ENCODE measurements at places on chromosomes 12 and 14.
A peak's percentile ranks its signal among the peaks of the same experiment; 100 is the strongest.

- no peak for DNase-seq
Measured at GRCh38 chr12:80162177-80162576, 62.8 kb downstream of the OTOGL start.

DNA sequence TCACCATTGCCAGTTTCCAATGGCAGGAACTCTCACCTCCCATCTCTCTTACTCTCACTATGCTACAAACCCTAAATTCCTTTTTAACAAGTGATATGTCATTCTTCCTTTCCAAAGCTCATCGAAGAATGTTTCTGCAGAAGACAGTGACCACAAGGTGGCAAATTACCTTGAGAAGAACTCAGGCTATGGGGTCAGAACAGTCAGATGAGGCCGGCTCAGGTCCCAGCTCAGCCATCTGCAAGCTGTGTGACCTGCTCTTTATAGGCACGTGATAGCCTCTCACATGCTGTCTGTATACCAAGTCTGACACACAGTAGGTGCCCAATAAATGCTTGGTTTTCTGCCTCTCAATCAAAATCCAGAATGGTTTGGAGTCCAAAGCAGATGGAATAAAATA lies 80.7 kb downstream of the FOXN3 start:
- DNase-seq: no peak

GRCh38 chr14:65637780-65638179 lies 225.2 kb downstream of the FUT8 start:
- DNase-seq: peak; percentile 36

GRCh38 chr12:59650588-59651228 lies 54.9 kb downstream of the SLC16A7 start:
- DNase-seq: no peak

GRCh38 chr14:45904314-45904713 lies 651.3 kb upstream of the MIS18BP1 start:
- DNase-seq: no peak

GRCh38 chr12:91633734-91634357 lies 451.2 kb upstream of the DCN start:
- no peak for DNase-seq

DNA sequence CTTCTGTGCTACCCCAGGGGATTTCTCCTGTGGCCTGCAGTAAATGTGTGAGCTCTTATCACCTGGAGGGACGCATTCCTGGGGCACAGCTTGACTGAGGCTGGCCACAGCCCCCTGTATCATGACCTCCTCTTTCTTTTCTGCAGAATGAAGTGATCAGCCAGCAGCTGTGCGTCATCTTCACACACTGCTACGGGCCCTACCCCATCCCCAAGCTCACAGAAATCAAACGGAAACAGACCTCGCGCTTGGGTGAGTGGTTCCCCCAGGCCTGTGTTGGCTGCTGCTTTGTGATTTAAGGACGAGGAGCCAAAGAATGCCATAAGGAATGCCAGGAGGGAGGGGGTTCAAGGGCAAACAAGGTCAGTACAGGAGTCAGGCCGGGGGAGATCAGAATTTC lies 50.5 kb upstream of the PWP1 start:
- no peak for DNase-seq

DNA sequence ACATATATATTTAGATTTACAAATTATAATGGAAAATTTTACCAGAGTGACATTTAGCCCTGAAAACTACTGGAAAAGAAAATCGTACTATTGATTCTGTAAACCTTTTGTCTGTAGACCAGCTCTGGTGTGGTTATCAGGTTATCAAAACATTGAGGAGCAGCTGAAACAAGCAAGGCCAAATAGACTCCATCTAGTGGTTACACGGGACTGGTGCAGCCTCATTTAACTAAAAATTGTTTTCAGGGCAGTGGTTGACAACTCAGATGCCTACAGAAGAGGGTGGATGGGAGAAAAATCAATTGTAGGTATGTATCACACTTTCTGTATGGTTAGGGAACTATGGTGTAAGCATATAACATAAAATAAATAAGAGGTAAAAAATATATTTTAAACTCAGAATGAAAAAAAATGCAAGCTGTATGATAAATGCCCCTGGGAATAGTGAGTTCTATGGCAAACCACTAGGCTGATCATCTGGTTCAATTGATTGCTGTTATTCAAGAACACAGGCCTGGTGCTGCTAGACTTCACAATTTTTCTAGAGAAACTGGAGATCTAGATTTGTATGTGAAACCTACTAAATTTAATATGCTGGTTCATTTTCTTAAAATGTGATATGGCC lies 51.2 kb downstream of the ACSS3 start:
- DNase-seq: no peak

DNA sequence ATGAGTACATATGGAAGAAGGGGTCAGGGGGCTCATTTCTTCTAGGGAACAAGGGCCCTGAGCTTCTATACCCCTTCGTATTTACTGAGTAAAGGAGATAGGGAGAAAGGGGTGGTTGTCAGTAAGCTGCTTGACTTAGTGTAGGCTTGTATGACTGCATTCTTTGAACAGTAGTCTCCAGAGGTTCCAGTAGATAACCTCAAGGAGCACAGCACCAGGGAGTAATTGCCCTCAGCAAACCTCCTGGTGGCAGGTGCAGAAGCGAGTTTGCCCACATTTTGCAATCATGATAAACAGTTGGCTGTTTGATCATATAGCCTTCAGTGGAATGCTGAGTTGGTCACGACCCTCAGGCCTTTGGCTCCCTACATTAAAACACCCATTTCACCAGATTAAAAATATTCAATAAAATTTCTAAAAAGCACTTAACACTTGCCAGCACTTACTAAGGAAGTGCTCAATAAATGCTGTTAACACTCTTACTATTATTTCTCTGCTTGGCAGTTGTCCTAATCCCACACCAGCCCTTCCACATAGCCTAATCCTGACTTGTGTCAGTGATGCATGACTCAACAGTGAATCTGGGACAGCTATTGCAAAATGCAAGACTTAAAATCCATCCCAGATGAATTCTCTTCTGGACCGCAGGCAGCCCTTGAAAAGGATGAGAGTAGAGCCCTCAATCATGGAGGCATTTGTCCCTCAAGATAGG lies 3.7 kb upstream of the DHRS4L2 start:
- no peak for DNase-seq

DNA sequence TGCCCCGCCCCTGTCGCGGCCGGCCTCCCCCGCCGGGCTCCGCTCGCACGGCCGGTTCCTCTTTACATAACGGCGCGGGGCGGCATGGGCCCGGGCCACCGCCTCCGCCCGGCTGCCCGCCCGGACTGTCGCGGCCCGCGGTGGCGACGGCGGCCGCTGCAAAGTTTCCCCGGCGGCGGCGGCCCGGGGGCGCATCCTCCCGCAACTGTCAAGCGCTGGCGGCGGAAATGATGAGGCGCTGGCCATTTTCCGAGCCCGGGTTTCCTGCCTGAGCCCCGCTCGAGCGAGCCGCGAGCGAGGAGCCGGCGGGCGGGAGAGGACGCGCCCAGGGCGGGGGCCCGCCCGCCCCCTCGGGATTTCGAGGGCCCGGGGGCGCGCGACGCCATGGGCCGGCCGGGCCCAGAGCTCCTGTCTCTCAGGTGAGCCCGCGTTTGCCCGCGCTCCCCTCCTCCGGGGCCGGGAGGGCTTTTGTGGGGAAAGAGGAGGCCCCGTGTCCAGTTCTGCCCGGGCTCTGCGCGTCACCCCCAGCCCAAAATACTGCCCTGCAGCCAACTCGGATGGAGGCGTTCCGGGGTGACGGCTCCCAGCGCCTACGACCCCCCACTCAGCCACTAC lies at the start of gene SH2B3:
Gene SH2B3, plus strand, starts transcription at position 65 of the 615 bp plus-strand sequence. CDS start 12,223 bp downstream, outside the sequence.
- DNase-seq: no peak

- no peak for DNase-seq
Measured at GRCh38 chr12:93862424-93862823, 185.2 kb downstream of the CRADD start.

DNA sequence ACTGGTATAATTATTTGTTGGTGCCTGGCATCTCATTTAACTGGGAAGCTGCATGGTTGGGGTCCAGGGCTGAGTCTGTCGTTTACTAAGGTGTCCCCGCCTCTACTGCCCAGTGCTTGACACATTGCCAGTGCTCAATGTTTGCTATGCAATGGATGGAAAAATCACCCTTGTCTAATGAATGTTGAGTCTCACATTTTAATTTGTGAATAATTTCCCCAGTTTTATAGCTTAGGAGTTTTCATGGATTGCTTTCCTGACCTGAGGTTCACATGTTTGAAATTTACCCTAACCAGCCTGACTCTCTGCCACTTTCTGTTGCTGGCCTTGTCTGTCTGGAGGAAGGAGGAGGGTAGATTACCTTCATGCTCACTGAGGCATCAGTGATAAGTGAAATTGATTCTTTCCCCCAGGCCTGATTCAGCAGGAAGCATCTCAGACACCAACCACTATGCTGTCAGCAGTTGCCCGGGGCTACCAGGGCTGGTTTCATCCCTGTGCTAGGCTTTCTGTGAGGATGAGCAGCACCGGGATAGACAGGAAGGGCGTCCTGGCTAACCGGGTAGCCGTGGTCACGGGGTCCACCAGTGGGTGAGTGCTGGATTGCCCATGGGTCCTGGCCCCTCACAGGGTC lies 2.4 kb downstream of the DHRS2 start:
- no peak for DNase-seq

GRCh38 chr14:70934502-70935134 lies 27.4 kb downstream of the PCNX1 start:
- DNase-seq: peak; percentile 39

DNA sequence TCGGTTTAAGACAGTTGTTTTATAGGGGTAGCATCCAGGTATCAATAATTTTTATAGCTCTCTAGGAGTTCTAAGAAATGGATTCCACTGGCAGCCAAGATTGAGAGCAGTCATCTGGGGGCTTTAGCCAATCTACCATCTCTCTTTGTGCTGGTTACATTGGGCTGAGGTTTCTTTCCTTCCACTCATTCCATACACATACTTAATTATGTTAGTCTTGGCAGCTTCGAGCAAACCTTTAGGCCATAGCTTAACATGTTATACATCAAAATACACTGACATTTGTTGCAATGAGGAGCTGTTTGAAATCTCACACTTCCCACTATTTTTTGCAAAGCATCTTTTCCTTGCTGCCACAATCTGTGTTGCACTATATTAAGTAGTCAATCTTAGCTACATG lies 63.1 kb downstream of the ARMH4 start:
- DNase-seq: no peak

GRCh38 chr12:99450036-99450630 lies 197.4 kb upstream of the GARIN6 start:
- no peak for DNase-seq

DNA sequence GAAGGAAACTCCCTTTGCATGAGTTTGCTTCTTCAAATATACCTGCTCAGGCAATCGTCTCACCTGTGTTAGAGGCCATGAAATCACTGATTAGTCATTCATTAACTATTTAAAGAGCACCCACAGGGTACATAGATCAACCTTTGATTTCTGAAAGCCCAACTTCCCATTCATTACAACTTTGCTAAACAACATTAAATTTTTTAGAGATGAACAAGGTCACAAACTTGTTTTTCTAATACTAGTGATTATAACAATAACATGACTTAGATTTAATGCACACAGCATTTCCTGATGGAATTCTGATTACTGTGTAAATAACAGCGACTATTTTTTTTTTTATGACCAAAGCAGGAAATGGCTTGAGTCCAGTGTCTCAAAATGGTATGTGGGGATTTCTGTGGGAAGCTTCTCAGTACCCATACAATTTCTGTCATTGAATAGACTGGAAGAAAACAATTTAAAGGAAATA lies 5.4 kb upstream of the ERO1A start:
- no peak for DNase-seq

All from CD4-positive, alpha-beta T cell treated with Interleukin-10 for 1 hour (primary cell).